ENCODE measurements at places on chromosomes 6 and 20.

DNA sequence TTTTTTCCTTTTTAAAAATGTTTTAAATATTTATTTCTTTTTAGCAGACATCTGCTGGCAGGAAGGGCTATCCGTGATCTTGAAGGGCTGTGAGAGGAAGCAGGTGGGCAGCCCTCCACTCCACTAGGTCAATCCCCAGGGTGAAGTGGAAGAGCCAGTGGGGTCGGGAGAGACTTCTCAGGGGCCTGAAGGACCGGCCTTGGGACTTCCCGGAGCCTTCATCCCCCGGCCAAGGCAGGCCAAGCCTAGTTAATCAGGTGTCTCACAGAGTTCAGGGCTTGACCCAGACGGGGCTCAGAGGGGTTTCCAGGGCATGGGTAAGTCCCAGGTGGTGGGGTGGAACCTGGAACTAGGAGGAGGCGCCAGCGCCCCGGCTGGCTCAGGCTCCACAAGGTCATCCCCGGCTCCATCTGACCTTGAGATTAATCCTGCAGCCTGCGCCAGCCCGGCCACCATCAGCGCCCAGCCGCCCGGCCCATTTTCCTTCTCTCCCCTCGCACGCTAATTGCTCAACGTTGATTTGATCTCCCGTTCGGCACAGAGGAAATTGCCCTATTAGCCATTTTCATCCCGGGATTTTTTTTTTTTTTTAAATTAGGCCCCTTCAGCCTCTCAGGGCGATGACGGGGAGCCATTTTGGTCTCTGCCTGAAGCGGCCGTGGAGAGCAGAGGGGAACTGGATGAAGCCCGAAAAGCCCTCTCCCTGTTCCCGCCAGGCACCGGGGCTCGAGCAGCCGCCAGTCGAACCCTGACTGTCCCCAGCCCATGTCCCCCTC lies 44.4 kb downstream of the MDFI start:
- peak; percentile 30 for DNase-seq

- DNase-seq, result peak; percentile 29
These were observed 128.8 kb downstream of the FOXO3 start for GRCh38 chr6:108689272-108690161.

DNA sequence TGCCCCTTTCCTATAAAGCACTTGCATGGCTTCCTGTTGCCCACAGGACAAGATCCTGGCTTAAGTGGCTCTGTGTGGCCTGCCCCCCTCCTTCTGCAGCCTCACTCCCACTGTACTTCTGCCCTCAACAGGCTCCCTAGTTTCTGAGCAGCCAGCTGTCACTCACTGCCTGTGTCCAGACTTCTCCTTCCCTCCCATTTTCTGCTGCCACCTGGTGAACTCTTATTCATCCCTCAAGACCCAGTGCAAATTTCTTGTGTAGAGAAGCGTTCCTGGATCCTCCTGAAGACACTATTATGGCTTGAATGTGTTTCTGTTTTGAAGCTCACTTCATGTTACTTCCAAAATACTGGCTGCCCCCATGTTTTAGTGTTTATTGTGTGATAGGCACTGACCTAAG lies 26.5 kb downstream of the SNPH start:
- DNase-seq, result no peak

DNA sequence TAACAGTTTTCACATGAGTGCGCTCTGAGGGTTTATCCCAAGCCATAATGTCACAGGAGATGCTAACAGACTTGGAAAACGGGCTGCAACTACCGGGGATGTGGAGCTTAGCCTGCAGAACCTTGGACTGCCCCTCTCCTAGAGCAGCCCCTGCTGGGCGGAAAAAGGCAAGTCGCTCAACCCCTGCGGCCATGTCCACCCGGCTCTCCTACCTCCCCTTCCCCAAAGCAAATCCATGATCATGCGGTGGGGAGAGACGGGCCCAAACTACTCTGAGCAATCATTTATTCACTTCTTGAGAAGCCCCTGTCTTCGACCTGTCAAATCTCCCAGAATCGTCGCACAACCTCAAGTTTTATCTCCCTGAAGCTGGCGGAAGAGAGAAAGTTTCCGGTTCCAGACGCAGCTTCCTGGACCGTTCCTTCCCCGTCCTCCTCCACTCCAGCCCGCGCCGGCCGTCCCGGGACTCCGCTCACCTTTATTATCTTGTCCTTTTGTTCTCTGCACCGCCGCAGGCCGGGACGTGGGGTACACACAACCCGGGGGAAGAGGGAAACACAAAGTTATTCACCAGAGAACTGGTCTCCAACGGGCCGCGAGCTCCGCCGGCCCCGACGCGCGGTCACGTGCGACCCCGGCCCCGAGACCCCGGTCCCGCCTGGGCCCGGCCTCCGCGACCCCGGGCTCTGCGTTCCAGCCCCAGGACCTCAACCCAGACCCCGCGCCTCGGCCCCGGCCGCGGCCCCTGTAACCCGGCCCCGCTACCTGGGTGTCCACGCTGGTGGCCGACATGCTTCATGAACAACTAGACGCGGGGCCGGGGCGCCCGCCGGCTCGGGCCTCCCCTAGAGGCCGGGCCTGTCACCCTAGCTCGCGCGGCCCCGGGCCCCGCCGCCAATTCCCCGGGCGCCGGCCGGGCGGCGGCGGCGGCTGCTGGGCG lies 560 bp downstream of the YTHDF1 start:
- DNase-seq, result peak; percentile 58

DNA sequence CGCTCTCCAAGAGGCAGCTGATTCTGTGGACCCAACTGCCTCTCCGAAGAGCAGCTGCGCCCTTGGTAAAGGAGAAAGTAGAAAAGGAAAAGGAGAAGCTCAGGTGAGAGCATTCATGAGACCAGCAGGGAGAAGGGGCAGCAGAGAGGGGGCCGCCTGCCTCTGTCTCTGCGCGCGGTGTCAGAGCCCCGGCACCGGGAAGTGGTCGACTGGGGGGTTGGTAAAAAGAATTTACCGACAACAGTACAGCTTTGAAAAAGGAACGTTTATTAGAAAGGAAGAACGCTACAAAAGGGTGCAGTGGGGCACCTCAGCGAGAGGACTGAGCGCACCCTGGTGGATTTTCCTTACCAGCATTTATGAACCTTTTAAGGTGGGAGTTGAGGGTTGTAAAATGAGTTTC lies 61.9 kb downstream of the GPR6 start:
- peak; percentile 84 for DNase-seq

DNA sequence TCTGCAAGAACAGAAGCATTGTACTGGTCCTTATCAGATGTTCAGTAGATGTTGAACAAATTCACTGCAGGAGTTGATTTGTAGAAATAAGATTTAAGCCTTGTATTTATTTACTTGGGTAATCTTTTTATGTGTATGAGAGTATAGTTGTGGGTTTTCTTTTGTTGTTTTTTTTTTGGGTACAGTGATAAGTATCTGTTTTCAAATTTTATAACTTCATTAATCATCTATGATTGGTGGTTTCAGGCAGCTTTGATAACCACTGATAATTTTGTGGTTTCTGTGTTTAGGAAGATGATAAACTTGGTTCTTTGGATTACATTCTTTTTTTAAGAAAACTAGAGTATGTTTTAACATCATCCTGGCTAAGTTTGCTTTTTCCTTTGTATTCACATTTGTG lies 2.8 kb downstream of the AFDN start:
- DNase-seq, result no peak

GRCh38 chr6:83960664-83961063 lies 72.9 kb upstream of the MRAP2 start:
- no peak for DNase-seq

DNA sequence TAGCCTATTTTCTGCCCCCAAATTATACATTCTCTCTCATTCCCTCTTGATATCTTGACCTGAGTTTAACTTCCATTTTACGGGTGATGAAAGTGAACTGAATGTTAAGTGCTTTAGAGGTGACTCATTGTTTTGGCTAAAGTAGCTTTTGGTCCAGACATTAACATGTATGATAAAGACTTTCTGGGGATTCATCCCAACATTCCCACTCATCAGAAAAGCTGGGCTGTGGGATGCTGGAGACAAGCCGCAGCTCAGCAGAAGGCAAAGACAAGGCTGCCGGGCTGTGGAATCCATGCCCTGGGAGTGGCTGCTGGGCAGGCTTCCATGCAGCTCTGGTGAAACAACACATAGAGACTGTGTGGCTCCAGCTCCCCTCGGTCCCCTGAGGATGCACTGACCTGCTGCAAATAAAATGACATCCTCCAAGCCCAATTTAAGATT lies 89.9 kb upstream of the SYNDIG1 start:
- DNase-seq, result no peak

GRCh38 chr6:36114798-36115408 lies 15.4 kb upstream of the MAPK13 start:
- peak; percentile 66 for DNase-seq

- no peak for DNase-seq
These were observed 8.1 kb downstream of the SYNJ2 start for GRCh38 chr6:157989541-157990289.

DNA sequence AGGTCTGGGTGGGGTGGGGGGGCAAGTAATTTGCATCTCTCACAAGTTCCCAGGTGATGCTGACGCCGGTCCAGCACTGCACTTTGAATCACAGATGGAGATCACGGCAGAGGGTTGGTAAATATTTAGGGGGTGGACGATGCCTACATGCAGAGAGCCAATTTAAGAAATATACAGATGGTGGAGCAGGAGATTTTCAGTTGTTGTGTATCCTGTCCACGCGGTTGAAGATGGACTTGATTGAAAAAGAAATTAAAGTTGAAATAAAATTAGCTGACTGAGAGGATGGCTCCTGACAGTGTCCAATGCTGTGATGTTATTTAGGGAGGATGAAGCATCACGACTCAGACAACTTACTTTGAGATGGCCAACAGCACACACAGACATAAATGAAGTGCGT lies 74.6 kb downstream of the PHACTR3 start:
- no peak for DNase-seq

DNA sequence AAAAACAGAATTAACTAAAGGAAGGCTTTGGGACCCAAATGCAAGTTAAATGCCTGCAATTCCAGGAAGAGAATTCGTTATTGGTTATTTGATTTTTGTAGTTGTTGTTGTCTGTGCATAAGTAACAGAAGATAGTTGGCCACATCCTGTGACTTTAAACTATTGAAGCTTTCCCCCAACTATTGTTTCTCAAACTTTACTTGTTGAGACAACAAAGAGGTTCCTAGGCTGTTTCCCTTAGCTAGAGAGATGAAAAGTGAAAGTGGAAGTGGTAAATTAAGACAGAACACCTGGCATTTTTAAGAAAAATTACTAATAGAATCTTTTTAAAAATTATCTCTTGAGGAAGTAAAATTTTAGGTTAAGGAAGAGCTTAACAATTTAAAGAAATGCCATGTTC lies 525.2 kb downstream of the PKHD1 start:
- DNase-seq, result no peak

GRCh38 chr6:117549611-117550010 lies 52.7 kb downstream of the GOPC start:
- no peak for DNase-seq

GRCh38 chr6:35972471-35973367 lies 51.7 kb downstream of the SLC26A8 start:
- DNase-seq, result no peak

GRCh38 chr6:45678285-45678607 lies 300.5 kb upstream of the SUPT3H start:
- DNase-seq, result no peak

DNA sequence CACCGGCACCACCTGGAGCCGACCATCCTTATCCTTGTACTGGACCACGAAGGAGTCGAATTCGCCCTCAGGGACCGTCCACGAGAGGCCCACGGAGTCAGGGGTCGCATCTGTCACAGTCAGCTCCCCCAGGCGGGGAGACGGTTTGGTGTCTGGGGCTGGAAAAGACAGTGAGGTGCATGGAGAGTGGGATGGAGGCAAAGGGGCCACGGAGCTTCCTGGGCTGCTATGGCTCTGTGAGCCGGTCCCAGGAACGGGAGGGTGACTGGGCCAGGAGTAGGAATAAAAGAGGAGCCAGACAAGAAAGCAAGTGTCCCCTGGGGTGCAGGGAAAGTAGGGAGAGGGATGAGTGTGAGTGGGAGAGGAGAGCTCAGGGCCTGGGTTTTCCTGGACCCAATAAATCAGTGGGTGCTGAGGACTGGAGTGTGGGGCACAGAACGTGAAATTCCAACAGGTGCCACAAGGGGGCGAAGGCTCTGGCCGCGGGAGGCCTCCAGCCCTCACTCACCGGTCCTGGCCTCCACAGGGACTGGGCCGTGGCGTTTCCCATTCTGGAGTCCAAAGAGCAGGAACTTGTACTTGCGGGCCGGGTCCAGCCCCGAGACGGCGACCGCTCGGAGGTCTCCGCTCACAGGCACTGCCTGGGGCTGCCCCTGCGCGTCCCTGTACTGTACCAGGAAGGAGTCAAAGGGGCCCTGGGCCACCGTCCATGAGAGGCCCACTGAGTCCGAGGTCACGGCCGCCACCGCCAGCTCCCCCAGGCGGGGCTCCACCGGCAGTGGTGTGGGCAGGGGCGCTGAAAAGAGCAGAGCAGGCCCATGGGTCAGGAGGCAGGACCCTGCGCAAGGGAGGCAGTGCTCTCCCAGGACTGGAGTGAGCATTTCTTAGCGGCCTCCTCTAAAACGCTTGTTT lies 9.9 kb downstream of the CYP21A2 start:
- DNase-seq, result peak; percentile 73

- no peak for DNase-seq
These were observed 6.2 kb downstream of the BPHL start for GRCh38 chr6:3124667-3125066.

DNA sequence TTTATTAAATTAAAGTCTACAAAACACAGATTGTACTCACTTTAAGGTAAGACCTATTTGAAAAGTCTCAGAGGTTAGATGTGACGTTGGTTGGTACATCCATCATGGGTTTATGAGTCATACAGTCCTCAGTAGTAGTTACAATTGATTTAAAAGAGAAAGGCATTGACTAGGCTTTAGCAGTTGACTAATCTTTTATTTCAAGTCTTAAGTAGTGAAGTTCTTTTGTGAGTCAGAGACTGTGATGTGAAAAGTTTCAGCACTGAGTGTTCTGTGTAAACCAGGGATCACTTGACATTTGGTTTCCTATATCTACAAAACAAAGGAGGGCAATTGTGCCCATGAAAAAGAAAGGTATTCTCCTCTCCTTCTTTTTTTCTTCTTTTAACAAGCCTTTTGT lies 221.3 kb downstream of the GRIK2 start:
- no peak for DNase-seq

DNA sequence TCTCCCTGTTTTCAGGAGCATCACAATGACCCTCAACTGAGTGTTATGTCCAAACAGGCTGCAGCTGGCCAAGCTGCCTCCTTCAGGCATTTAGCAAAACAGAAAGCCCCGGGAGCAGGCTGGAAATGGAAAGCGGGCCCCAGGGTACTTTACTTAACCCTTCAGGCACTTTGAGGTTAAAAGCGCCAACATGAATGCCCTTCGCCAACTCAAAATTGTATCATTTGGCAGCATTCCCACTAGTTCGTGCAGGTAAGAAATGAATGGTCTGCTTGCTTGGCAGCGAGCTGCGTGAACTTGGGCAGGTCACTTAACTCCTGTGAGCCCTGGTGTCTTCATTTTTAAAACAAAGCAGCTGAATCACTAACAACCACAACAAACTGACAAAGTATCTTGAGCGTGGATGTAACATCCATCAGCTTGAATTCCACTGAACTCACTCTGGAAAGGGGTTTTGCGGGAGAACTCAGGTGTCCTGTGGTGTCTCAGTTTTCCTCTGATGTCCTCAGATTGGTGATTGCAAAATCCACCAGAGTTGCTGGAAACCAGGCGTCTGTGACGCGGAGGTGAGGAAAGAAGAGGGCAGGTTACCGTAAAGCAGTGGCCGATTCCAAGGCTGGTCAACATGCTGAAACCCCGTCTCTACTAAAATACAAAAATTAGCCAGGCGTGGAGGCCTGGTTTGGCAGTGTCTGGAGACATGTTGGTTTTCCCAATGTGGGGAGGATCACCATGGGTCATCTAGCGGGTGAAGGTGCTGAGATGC lies 118.8 kb upstream of the ZNF217 start:
- no peak for DNase-seq
